Globus pallidus (tissue), 1 donor: ENCODE measurements at places on chromosomes 1 and 21.
A peak's percentile ranks its signal among the peaks of the same experiment; 100 is the strongest.

GRCh38 chr1:236282425-236282716, 613 bp upstream of the ERO1B start:
- no peak for DNase-seq

DNA sequence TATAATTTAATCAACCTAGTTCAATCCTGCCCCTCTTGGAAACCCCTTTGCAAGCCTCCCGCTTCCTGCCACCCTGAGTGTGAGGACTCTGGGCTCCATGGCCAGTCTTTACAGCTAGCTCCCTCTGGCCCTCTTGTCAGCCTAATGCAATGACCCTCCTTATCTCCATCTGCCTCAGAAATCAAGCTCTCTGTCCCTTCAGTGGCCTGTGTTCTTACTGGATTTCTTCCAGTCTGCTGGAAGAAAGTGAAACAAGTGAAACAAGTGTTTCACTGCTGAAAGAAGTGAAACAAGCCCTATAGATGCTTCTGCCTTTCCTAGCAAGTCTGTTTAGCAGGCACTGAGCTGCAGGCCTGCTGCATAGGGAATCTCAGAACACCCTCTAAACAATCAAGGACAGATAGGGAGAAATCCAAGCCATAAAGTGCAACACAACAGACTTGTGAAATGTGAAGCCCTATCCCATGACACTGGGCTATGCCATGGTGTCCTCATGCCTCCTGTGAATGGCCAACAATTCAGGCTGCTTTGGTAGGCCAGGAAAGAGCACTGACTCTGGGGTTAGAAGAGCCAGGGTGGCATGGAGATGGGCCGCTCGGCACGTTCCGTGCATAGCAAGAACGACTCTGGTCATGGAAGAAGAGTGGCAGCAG, 55.9 kb downstream of the FAM163A start:
- DNase-seq = no peak

DNA sequence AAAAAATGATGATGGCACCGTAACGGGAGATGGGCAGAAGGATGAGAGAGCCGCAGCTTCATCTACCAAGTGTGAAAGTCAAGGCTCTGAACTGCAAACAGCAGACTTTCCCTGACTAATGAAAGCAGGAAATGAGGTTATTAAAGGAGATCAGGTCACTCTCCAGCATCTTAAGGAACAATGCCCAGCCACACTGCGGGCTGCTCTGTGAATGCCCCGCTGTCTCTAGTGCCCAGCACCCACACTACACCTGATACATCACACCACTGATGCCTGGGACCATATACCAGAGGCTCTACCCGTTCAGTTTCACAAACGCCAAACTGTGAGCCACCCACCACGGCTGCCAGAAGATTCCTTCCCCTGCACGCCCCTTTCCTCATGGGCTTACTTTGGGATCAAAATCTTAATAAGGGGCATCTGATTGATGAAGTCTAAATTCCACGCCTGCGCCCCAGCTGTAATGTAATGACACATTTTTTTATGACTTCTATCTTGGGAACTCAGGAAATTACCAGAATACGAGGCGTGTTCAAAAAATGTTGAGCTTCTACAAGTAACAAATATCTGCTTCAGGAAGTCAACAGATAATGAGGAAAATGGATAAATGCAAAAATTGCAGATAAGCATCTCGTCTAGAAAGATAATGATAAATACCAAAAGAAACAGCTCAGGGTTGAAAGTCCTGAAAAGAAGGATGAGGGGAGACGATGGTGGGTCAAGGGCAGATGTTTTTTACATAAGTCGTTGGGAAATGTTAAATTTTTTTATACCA, 72.0 kb downstream of the MIS18A start:
- DNase-seq = no peak

DNA sequence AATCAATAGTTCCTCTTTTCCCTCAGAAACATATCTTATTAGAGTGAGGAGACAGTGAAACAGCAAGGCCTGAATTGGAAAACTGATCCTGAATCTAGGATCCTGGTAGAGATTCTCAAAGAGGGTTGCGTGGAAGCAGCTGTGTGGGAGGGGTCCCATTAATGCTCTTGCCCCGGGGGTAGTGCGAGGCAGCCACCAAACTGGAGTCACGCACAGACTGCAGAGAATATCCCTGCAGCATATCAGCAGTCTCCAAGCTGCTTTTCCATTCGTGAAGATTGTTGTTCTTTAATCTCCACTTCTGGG, 150.1 kb downstream of the DISC1 start:
- DNase-seq = no peak

DNA sequence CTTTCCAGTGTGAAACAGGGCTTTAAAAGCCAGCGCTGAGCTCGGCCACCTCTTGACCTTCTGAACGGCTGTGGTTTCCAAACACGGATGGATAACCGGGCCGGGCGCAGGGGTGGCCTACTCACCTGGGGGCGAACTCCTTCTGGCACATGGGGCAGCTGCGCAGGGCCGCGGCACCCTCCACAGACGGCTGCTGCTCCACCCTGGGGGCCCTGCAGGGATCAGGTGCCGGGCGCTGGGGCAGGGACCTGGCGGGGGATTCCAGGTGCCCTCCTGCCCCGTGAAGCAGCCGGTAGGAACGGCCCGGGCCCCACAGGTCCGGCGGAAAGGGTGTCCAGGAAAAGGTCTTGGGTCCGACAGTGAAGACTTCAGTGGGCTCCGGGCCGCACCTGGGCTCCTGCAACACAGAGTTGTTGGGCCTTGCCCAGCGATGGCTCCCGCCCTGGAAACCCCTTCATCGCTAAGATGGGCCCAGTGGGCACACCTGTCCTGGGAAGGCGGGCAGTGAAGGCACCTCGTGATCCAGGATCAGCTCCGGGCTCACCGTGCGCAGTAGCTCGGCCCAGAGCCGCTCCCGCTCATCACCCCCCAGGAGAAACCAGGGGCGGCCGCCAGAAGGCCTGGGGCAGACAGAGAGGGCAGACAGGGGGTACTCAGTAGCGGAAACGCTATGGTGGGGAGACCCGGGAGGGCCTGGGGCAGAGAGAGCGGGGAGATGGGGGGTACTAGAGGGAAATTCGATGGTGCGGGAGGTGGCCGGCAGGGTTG, 874 bp downstream of the FAAP20 start:
- no peak for DNase-seq

GRCh38 chr21:37764691-37765090, 151.6 kb downstream of the KCNJ6 start:
- DNase-seq = no peak

DNA sequence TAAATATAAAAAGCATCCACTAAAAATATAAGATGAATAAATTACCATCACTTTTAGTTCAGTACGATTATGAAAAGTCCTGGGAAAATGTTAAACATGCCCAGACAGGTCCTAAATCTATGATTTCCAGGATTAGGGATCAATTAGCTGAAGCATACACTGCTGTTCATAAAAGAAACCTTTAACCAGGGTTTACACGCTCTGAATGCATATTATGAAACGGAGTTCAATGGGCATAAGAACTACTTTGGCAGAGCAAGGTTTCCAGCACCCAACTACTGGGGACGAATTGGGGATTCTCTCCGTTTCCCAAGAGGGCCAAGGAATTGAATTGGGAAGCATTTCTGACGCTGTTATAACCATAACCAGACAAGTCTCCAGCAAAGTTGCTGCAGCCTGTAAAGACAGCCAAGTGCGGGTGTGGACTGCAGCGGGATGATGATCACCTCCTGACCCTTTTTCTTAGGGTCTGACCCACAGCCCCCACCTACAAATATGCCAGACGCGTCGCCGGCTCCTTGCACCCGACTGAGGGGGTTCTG, 1.6 kb downstream of the SLC30A1 start:
- DNase-seq = no peak

DNA sequence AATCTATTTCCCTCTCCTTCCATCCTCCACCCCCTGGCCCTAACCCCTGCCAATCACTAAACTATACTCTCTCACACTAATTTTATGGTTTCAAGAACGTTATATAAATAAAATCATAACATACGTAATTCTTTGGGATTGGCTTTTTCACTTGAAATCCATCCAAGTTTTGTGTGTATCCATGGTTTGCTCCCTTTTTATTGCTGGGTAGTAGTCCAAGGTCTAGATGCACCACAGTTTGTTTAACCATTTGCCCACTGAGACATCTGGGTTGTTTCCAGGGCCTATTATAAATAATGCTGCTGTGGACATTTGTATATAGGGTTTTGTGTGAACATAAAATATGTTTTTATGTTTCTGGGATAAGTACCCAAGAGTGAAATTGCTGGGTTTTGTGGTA, 61.4 kb downstream of the TEX35 start:
- DNase-seq = no peak

- DNase-seq = no peak
Observed at GRCh38 chr1:7250597-7251453, 465.6 kb downstream of the CAMTA1 start.

GRCh38 chr1:67566803-67567377, 118.1 kb upstream of the GADD45A start:
- DNase-seq = no peak

GRCh38 chr1:84344286-84344685, 42.8 kb downstream of the SAMD13 start:
- no peak for DNase-seq

DNA sequence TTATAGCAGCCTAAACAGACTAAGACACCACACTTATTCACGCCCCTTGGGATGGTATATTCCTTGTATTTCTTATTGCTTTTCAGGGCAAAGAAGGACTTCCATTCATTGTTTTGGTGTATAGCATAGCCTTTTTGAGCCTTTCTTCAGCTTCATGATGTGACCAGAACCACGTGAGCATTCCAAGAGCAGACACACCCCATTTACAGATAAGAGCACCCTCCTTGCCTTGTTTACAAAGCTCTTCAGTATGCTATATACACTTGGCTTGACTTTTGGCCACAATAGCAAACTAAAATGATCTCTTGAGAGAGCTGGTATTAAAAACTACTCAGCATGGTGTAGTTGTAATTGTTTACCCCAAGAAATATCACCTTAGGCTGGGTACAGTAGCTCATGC, 78.7 kb downstream of the PIK3R3 start:
- no peak for DNase-seq

GRCh38 chr1:228304225-228304624, 96.4 kb downstream of the OBSCN start:
- DNase-seq = no peak

DNA sequence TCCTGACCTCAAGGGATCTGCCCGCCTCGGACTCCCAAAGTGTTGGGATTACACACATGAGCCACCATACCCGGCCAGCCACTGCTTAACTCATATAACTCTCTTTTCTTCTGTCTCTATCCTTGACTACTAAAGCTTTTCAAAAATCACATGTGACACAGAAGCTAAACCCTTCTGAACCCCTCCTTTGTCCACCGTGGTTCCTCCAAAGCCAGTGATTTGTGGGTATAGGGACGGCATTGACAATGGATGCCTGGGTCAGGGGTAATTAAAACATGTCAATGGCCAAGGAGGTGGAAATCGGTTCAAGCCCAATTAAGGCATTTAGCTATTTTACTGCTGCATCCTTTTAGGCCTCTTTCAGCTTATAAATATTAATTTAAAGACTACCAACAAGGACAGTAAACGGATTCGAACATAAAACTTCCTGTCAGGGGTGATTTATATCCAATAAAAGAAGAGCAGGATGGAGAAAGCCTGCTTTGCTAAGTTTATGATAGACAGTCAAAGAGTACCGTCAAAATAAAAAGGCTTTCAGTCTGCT, 242.3 kb downstream of the GPATCH2 start:
- no peak for DNase-seq

- DNase-seq = peak; percentile 79
Observed at GRCh38 chr21:25929856-25930520, 195.2 kb downstream of the GABPA start.

- no peak for DNase-seq
Observed at GRCh38 chr1:43144237-43144636, 27.9 kb downstream of the EBNA1BP2 start.
